Naive thymus-derived CD8-positive, alpha-beta T cell (primary cell): ENCODE measurements at places on chromosomes 11 and 22.

- peaks cover 76% of the 10 kb centered on the region for H3K27me3 ChIP-seq
- no peaks in the 10 kb centered on the region for H3K36me3 ChIP-seq
- H3K4me1 ChIP-seq: peaks cover 14% of the 10 kb centered on the region
Measured at GRCh38 chr11:119367661-119368120, 13.8 kb downstream of the USP2 start.

- no peaks in the 10 kb centered on the region for H3K4me1 ChIP-seq
- no peaks in the 10 kb centered on the region for H3K27me3 ChIP-seq
- H3K27ac ChIP-seq: no peak overlapping the region
- H3K36me3 ChIP-seq: no peaks in the 10 kb centered on the region
- H3K4me3 ChIP-seq: no peak overlapping the region
Measured at GRCh38 chr22:28146401-28147314, 227.6 kb upstream of the PITPNB start.

DNA sequence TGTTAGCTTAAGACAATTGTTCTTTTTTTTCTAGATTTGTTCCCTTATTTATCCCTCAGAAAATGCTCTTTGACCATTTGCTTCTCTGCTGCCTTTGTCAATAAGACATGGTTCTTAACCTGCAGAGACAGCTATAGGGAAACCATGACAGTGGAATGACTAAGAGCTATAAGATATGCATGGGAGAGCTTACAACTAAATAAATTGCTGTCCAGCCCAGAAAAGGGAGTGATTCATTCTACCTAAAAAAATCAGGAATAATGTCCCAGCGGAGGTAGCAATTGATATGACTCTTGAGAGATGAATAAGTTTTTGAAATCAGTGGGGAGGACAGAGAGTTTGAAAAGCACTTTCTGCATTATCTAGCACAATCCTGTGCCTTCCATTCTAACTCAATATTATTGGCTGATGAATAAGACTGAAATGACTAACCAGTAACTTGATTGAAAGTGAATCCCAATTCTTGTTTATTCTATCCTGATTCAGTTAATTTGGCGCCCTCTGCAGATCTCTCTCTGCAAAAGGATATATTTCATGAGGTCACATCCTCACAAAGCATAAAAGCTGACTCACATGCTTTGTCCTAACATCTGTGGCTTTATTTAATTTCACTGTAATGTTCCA lies 680.5 kb upstream of the API5 start:
- H3K4me1 ChIP-seq: no peaks in the 10 kb centered on the region
- no peak for DNase-seq
- H3K27ac ChIP-seq: no peak overlapping the region
- peaks cover 6% of the 10 kb centered on the region for H3K36me3 ChIP-seq
- no peaks in the 10 kb centered on the region for H3K27me3 ChIP-seq
- H3K4me3 ChIP-seq: no peak overlapping the region

DNA sequence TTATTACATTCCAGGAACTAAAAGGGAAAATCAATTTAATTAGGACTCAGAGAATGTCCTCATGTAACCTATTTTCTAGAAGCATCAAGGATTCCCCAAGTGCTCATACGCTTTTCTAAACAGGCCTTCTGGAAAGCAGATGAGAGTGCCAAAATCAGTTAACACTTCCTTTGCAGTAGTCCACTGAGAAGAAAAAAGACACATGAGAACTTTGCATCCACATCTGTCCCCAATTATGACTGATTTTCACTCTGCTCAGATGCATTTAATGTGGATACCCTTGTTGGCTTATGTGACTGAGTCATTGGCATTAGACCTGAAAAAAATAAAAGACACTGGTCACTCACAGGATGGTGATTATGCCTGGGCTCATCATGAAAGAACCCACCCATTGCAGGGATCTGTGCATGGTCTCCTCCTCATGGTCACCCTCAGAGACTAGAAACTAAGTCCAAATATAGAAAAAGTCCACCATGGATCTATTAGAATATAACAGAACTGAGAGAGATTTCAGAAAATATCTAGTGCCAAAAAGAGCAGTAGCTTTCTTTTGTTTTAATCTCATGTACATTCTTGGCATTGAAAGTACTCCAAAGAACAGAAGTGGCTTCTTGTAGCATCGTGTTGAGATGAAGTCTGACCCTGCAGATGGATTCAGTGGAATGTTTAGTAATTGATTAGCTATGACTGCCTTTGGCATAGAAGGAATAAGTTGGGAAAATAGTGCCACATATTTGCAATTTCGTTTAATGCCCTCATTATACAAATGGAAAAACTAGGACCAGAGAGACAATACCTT lies 48.8 kb upstream of the FIBIN start:
- no peaks in the 10 kb centered on the region for H3K36me3 ChIP-seq
- no peak overlapping the region for H3K27ac ChIP-seq
- no peaks in the 10 kb centered on the region for H3K27me3 ChIP-seq
- no peaks in the 10 kb centered on the region for H3K4me1 ChIP-seq

GRCh38 chr22:36375071-36375980 lies 12.4 kb downstream of the MYH9 start:
- no peak for DNase-seq
- H3K4me1 ChIP-seq: peaks cover 95% of the 10 kb centered on the region
- H3K36me3 ChIP-seq: peaks cover 43% of the 10 kb centered on the region
- peak overlapping the region; percentile 89 for H3K4me3 ChIP-seq
- peak overlapping the region; percentile 97 for H3K27ac ChIP-seq

GRCh38 chr11:21262992-21263391 lies 593.6 kb downstream of the NELL1 start:
- H3K4me1 ChIP-seq: no peaks in the 10 kb centered on the region
- H3K4me3 ChIP-seq: no peak overlapping the region
- peaks cover 2% of the 10 kb centered on the region for H3K27me3 ChIP-seq
- no peaks in the 10 kb centered on the region for H3K36me3 ChIP-seq
- no peak for DNase-seq

DNA sequence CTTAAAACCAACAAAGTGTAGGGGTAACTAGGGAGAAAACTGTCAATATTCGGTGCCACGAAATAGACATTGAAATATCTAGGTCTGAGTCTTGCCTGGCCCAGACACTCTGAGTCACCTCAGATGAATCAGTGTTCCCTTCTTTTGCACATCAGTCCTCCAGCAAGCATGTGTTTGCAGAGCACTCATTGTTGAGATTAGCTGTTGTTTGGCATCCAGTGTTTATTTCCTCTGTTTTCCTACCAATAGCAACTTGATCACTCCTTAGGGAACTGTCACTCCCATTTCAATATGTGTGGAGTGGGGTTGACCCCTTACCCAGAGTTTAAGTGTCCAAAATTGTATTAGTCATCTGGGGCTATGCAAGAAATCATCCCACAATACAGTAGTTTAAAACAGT lies 4.7 kb upstream of the ASCC2 start:
- no peaks in the 10 kb centered on the region for H3K27me3 ChIP-seq
- no peak for DNase-seq
- H3K36me3 ChIP-seq: no peaks in the 10 kb centered on the region
- H3K27ac ChIP-seq: no peak overlapping the region
- no peak overlapping the region for H3K4me3 ChIP-seq

GRCh38 chr11:72789493-72790131 lies 4.2 kb downstream of the STARD10 start:
- no peaks in the 10 kb centered on the region for H3K27me3 ChIP-seq
- no peak overlapping the region for H3K27ac ChIP-seq
- no peak for DNase-seq
- H3K4me3 ChIP-seq: no peak overlapping the region
- H3K36me3 ChIP-seq: no peaks in the 10 kb centered on the region

DNA sequence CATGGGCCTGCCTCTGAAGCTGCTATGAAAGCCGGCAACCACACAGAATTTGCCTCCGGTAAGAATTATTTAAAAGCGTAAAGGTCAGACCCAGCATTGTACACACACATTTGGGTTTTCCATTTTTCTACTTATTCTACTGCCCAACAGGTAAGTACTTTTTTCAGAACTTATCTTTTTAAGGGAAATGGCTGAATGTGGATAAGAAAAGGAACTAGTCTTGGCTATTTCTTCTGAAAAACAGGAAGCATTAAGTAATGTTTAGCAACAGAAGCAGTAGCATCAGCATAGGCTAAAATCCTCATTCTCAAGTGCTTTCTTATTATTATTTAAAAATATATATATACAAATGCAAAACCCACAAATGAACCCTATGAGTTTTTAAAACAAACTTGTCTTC lies 103.1 kb downstream of the MPPED2 start:
- no peaks in the 10 kb centered on the region for H3K27me3 ChIP-seq
- DNase-seq: no peak
- H3K4me3 ChIP-seq: no peak overlapping the region

GRCh38 chr11:1161410-1162137 lies 3.8 kb downstream of the MUC5AC start:
- no peak overlapping the region for H3K4me3 ChIP-seq
- no peak for DNase-seq
- H3K36me3 ChIP-seq: no peaks in the 10 kb centered on the region
- H3K27ac ChIP-seq: no peak overlapping the region
- H3K4me1 ChIP-seq: no peaks in the 10 kb centered on the region
- peaks cover 1% of the 10 kb centered on the region for H3K27me3 ChIP-seq

GRCh38 chr22:49371325-49372110 lies 456.2 kb downstream of the BRD1 start:
- no peaks in the 10 kb centered on the region for H3K4me1 ChIP-seq
- H3K36me3 ChIP-seq: no peaks in the 10 kb centered on the region
- no peak overlapping the region for H3K4me3 ChIP-seq
- no peak for DNase-seq

- H3K36me3 ChIP-seq: no peaks in the 10 kb centered on the region
- no peaks in the 10 kb centered on the region for H3K27me3 ChIP-seq
- H3K4me1 ChIP-seq: no peaks in the 10 kb centered on the region
- no peak overlapping the region for H3K4me3 ChIP-seq
- no peak overlapping the region for H3K27ac ChIP-seq
- DNase-seq: no peak
Measured at GRCh38 chr11:94853836-94854235, 85.7 kb downstream of the AMOTL1 start.

GRCh38 chr22:43707648-43708047 lies 104.5 kb downstream of the EFCAB6 start:
- H3K27ac ChIP-seq: no peak overlapping the region
- H3K36me3 ChIP-seq: peaks cover 17% of the 10 kb centered on the region
- DNase-seq: no peak

DNA sequence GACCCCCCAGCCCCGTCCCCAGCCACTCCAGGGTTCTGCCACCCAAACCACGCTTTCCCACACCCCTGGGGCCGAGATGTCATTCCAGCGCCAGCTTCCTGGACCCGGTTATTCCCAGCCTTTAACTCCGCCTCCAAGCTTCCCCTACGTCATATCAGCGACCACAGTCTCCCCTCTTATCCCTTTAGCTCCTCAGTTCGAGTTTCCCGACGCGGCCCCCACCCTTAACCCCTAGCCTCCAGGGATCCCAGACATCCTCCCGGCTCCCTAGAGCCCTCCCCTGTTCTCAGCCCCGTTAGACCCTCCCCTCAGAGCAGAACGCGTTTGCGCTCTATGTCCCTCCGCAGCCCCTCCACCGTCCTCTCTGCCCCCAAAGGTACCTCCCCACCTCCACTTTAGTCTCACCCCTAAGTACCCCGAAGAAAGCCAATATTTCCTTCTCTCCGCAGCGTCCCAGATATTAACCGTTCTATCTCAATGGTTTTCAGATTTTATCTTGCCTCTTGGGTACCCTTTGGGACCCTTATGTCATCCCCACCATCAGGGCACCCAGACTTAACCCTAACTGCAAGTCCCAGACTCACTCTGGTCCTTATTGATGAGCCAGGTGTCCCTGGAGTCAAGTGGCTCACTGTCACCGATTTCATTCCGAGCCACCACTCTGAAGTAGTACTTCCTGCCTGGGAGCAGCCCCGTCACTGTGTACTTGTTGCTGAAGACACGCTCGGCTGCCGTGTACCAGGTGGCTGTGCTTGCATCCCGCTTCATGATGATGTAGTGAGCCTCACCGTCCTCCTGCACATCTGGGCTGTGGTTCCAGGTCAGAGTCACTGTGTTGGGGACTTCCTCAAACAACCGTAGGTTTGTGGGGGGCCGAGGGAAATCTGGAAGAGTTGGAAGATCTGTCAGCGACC lies 8.0 kb downstream of the TMEM86A start:
- H3K4me3 ChIP-seq: peak overlapping the region; percentile 98
- H3K36me3 ChIP-seq: no peaks in the 10 kb centered on the region
- H3K27me3 ChIP-seq: no peaks in the 10 kb centered on the region
- peak overlapping the region; percentile 98 for H3K27ac ChIP-seq
- peaks cover 16% of the 10 kb centered on the region for H3K4me1 ChIP-seq

- no peak for DNase-seq
- no peaks in the 10 kb centered on the region for H3K4me1 ChIP-seq
- no peaks in the 10 kb centered on the region for H3K36me3 ChIP-seq
Measured at GRCh38 chr11:23727794-23728193, 769.1 kb upstream of the LUZP2 start.

- no peak overlapping the region for H3K4me3 ChIP-seq
- DNase-seq: no peak
- no peak overlapping the region for H3K27ac ChIP-seq
- H3K4me1 ChIP-seq: peaks cover 14% of the 10 kb centered on the region
Measured at GRCh38 chr22:50268655-50269113, 1.5 kb downstream of the MAPK11 start.

DNA sequence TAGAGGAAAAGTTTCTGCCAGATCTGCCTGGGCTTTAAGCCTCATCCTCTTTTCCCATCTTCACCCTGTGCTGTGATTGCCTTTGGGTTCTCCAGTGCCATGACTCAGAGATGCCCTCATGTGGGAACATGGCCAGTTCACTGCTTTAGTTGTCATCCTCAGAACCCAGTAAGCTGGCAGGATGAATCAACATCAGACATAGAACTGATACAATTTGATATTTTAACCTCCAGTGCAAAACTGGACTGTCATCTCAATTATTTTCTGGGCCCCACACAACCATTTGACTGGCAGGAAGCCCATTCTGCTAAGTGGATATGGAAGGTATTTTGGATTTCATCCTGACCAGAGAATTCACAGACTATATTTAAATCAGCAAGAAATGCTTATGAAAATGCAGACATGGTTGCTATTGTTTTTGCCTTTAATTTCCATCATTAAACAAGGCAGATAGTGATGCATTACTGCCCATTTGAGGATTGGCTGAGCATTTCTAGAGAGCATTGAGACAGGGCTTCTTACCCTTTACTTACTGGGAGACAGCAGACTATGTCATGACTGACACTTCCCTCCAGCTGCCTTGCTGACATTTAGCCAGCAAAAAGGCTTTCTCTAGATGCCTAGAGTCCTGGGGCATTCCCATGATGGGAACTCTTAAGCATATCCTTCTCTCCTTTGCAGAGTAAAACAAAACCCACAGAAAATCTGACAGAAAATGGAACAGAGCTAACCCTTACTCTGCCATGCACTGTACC lies 327.1 kb upstream of the MTNR1B start:
- H3K4me1 ChIP-seq: no peaks in the 10 kb centered on the region
- DNase-seq: no peak
- no peak overlapping the region for H3K4me3 ChIP-seq

- peak; percentile 46 for DNase-seq
- peaks cover 3% of the 10 kb centered on the region for H3K27me3 ChIP-seq
- H3K4me1 ChIP-seq: peaks cover 5% of the 10 kb centered on the region
- H3K4me3 ChIP-seq: peak overlapping the region; percentile 62
- H3K27ac ChIP-seq: no peak overlapping the region
Measured at GRCh38 chr11:61776561-61777075, 15.8 kb downstream of the TMEM258 start.

GRCh38 chr11:57399221-57399620 lies 8.8 kb upstream of the PRG2 start:
- no peak overlapping the region for H3K27ac ChIP-seq
- H3K4me3 ChIP-seq: no peak overlapping the region
- no peaks in the 10 kb centered on the region for H3K27me3 ChIP-seq
- H3K4me1 ChIP-seq: peaks cover 2% of the 10 kb centered on the region

- DNase-seq: no peak
- H3K4me3 ChIP-seq: no peak overlapping the region
- peaks cover 60% of the 10 kb centered on the region for H3K36me3 ChIP-seq
- no peaks in the 10 kb centered on the region for H3K27me3 ChIP-seq
- no peaks in the 10 kb centered on the region for H3K4me1 ChIP-seq
- peak overlapping the region; percentile 48 for H3K27ac ChIP-seq
Measured at GRCh38 chr22:22487869-22488597, 20.5 kb downstream of the ZNF280B start.
